ENCODE measurements at places on chromosomes 13 and 19.
A peak's percentile ranks its signal among the peaks of the same experiment; 100 is the strongest.

GRCh38 chr19:287381-287871, 3.8 kb downstream of the PLPP2 start:
- no peak for DNase-seq

DNA sequence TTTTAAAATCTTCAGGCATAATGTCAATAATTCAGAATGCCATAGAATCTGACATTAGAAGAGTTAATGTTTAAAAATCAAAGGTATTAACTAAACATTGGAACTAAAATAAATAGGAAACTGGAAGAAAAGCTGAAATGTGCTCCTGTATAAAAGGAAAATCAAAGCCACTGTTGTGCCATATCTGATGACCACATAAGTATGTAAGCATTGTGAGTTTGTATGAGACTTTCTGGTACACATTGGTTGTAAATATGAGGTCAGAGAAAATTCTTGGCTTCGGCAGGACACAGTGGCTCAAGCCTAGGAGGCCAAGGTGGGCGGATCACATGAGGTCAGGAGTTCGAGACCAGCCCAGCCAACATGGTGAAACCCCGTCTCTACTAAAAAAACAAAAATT, 48.3 kb upstream of the INTS6 start:
- no peak for DNase-seq

DNA sequence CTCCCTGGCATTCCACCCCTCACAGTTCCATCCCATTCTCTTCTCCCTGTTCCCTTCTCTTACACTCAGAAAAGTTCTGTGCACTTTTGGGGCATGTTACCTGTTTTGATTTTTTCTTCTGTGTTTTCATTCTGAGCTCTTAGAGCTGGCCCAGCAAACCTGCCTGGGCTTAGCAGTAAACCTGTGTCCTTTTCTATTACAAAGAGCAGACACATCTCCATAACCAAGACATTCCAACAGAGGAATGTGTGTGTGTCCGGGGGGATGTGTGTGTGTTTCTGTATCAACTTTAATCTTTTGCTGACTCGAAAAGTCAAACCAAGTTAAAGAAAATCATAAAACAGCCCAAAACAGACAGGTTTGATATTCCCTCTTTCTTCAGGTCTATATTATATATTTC, 49.1 kb upstream of the SOX21 start:
- no peak for DNase-seq

DNA sequence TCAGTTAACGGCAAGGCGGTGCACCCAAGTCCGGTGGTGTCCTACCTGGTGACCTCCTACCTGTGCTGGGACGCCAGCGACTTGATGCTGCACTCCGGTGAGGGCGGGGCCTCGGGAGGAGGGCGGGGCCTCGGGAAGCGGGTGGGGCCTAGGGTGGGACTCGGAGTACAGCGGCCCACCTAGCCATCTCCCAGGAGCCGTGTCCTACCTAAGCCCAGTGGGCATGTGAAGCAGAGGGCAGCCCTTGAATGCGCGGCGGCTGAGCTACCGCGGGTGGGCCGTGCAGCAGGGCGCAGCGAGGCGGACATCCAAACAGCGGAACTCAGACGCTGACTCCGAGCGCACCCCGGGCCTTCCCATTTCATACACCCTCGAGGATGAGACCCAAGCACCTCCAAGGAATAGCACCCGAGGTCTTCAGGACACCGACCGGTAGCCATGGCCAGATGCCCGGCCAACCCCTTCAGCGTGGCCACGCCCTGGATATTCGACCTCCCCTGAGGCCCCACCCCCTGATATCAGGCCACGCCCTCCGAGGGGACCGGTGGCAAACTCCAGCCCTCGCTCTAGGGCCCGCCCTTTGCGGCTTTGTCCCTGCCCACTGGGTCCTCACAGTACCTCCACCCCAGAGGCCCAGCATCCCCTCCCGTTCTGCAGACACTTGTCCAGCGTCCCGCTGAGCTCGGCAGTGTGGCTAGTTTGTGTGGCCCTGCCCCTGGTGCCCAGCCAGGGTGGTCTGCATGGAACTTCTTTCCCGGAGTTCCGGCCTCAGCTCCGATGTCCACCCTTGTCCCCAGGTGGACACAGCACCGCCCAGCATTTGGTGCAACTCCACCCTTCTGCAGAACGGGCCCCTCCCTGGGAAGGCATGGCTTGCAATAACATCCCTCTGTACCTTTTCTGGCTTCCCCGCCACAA, 5.4 kb downstream of the KLK1 start:
- DNase-seq, result no peak

GRCh38 chr19:37719111-37719926, at the start of gene ZNF607:
TSS of gene ZNF607 (minus strand) at chr19:37719761. CDS start at chr19:37711618, 8,143 bp downstream.
- DNase-seq, result peak; percentile 95

DNA sequence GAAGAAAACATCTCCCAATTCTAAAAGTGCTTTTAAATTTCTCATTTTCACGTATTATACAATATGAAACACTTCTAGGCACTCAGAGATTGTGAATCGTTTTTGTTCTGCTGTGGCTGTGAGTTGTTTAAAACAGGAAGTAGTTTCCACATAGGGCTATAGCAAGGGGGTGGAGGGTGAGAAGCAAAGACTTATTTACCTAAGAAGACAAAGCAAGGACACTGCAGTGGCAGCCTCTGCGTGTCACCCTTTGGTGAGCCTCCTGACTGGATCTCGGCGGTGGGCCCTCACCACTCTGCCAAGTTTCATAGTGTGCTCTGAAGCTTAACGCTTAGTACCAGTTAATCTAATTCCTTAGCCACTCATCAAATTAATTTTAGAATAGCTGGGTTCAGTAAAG, 56.8 kb downstream of the TNFSF13B start:
- no peak for DNase-seq

DNA sequence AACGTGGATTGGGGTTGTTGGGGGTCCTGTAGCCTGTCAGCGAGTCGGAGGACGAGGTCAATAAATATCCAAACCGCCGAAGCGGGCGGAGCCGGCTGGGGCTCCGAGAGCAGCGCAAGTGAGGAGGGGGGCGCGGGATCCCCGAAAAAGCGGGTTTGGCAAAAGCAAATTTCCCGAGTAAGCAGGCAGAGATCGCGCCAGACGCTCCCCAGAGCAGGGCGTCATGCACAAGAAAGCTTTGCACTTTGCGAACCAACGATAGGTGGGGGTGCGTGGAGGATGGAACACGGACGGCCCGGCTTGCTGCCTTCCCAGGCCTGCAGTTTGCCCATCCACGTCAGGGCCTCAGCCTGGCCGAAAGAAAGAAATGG, 754 bp upstream of the SIX5 start:
- DNase-seq, result no peak

DNA sequence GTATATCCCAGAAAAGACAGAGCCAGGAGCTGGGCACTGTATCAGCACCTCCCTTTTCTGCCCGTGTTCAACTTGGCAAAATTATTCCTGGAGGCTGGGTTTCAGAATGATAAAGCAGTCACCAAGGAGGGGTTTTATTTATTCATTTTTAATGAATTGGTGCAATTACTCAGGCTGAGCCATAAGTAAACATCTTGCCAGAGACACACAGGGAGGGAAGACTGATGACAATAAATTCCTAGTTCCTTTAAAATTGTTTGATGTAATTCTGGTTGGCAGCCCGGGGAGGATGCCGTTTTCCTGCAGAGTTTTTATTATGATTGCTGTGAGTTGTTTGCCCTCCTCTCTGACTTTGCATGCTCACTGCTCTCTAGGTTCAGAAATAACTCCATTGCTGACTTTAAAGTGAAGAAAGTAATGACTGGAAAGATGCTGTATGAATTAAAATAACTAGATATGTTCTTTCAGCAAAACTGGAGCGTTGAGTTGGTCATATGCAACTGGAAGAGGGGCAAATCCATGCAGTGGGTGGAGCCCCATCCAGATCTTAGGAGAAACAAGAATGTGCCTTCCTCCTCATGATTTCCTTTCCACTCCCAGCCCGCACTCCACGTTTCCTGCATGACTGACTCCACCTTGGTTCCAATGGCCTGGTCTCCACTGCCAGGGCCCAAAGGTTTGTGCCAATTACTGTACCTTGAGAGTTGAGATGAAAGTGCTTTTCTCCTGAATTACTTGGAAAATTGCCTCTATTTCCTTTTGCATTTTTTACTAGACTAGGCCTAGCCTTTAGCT, 182.1 kb downstream of the RFC3 start:
- DNase-seq, result no peak
